Activated CD4-positive, CD25-positive, alpha-beta regulatory T cell treated with anti-CD3 and anti-CD28 coated beads, Interleukin-2, amount 50 U/mL, for 72 hours (primary cell): ENCODE measurements at places on chromosomes 7 and 10.

DNA sequence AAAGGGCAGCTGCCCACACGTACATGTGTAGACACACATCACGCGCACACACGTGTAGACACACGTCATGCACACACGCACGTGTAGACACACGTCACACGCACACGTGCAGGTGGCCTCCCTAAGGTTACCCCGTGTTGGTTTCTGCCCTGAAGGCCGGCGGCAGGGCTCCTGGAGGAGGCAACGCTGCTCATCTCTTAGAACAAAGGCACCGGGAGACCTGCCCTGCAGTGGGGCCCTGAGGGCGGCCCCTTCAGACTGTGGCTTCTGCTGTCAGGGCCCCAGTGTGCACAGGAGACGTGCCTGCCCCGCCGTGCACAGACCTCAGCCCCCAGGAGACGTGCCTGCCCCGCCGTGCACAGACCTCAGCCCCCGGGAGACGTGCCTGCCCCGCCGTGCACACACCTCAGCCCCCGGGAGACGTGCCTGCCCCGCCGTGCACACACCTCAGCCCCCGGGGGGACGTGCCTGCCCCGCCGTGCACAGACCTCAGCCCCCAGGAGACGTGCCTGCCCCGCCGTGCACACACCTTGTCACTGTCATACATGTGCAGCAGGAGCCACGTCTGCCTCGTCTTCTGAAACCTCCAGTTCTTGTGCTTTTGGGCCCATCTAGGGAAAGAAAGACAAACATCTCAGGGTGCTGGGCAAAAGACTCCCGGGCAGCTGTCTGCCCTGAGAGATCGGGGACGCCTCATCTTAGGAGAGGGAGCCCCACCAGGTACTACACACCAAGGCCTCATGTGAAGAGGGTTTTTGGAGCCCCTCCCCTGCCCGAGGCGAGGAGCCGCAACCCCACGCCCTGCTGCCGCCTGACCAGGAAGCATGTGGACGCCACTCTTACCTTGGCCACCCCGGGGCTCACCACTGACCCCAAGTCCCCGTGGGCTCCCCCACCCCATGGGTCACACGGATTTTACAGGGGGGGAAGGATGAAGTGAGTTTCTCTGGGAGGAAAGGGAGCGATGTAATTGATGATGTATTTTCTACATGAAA, 17.3 kb downstream of the CYP2W1 start:
- DNase-seq: no peak

GRCh38 chr7:151792086-151792485, 84.8 kb downstream of the PRKAG2 start:
- DNase-seq: no peak

GRCh38 chr7:157001920-157002818, 8.3 kb downstream of the MNX1 start:
- DNase-seq: no peak

- DNase-seq: no peak
Observed at GRCh38 chr10:80148166-80148805, 15.8 kb downstream of the PLAC9 start.

GRCh38 chr10:1809139-1809741, 71.9 kb upstream of the ADARB2 start:
- DNase-seq: peak; percentile 41

- DNase-seq: no peak
Observed at GRCh38 chr7:152894295-152895170, 135.0 kb downstream of the ACTR3B start.

DNA sequence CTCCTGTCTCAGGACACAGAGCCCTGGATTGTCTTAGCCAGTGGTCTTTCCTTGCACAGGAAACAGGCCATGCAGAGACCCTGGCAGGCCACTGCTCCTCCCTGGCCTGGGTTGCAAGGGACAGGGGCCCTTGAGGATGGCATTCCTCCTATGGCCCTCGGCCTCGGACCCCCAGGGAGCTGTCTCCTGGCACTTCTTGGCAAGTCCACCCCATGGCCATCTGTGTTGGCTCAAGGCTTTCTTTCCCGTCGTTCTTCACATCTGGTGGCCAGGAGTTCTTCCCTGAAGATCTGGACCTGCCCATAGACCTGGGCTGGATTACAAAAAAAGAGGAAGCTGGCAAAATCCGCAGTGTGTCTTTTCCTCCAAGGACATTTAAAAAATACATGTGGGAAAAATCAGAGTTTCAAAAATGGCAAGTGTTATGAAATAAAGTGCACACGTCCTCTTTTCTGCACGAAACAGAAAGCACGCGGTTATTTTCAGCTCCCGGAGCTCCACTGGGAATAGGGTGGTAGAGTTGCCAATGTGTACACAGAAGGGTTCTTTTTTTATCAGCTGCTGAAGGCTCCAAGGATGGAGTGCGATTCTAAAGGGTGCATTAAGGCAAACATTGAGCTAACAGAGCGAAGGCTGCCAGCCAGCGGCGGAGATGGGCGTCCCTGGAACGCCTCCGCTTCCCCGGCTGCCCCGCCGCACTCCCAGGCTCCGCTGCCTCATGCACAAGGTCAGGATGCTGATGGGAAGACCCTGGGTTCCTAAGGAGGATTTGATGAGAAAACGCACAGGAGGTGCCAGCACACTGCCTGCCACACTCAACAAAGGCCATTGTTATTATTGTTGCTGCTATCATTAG, 62.8 kb upstream of the FAM20C start:
- no peak for DNase-seq

- no peak for DNase-seq
Observed at GRCh38 chr10:100020142-100020885, 10.6 kb upstream of the DNMBP start.

- no peak for DNase-seq
Observed at GRCh38 chr10:43596546-43596945, 9.7 kb upstream of the ZNF485 start.

GRCh38 chr10:130459851-130460490, 323.8 kb downstream of the GLRX3 start:
- DNase-seq: no peak

DNA sequence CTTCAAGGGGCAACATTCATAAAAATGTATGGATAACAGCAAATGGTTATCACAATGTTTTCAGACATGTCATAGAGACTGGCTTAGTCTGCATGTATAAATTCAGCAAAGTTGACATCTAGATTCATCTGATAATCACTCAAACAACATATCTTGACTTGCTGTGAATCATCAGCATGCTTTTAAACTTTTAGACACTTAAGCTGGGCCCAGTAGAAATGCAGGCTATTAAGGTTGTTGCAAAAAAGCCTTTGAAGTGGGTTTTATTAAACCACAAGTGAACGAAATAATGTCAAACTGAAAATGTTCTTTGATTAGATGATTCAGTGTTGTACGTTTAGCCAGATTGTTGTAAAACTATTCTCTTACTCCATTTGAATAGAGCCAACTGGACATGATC, 759.6 kb downstream of the NXPH1 start:
- DNase-seq: no peak

- DNase-seq: no peak
Observed at GRCh38 chr7:96747418-96747940, 37.8 kb upstream of the SEM1 start.

DNA sequence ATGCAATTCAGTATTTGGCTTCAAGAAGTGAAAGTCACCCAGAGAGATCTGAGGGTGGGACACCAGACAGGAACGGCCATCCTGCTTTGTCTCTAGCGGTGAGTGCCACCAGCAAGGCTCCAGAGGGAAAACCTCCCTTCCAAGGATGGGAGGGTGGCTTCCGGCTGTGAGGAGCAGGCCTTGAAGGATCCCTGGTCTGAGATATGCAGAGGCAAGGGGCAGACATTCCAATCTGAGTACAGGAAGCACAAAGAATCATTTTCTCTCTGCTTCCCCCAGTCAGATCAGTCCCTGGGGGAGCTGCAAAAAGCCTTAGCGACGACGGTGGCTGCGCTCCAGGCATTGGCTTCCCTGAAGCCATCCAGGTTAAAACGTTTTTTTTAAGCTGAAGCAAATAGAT, 167.4 kb downstream of the TEX36 start:
- DNase-seq: no peak

GRCh38 chr7:10939237-10939910, 34.3 kb upstream of the PHF14 start:
- DNase-seq: no peak

- DNase-seq: no peak
Observed at GRCh38 chr10:13046851-13047528, 45.5 kb upstream of the CCDC3 start.

DNA sequence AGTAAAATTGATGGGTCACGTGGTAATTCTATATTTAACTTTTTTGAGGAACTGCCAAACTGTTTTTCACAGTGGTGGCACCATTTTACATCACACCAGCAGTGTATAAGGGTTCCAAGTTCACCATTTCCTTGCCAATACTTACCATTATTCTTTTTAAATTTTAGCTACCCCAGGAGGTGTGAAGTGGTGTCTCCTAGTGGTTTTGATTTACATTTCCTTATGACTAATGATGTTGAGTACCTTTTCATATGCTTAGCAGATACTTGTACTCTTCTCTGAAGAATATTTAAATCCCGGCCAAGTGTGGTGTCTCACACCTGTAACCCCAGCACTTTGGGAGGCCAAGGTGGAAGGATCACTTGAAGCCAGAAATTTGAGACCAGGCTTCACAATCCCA, 28.5 kb downstream of the FHIP2A start:
- DNase-seq: no peak

DNA sequence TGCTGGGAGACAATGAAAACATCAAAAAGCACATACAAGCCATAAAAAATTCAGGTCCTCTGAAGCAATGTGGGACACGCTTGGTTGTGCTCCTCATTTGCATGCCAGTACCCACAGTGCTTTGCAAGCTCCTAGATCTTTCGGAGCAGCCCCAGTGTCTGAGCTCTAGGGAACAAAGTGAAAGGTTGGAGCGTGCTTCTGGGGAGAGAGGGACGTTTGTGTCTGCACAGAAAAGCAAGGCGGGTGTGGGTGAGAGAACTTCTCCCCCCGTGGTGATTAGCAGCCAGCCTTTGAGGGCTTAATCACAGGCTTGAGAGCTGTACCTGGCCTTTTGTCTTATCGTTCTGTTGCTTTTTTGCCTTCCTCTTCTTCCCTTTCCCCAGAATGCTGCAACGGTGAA, 76.7 kb upstream of the HABP2 start:
- DNase-seq: no peak

GRCh38 chr7:100654908-100655831, 1.1 kb downstream of the ACTL6B start:
- no peak for DNase-seq

DNA sequence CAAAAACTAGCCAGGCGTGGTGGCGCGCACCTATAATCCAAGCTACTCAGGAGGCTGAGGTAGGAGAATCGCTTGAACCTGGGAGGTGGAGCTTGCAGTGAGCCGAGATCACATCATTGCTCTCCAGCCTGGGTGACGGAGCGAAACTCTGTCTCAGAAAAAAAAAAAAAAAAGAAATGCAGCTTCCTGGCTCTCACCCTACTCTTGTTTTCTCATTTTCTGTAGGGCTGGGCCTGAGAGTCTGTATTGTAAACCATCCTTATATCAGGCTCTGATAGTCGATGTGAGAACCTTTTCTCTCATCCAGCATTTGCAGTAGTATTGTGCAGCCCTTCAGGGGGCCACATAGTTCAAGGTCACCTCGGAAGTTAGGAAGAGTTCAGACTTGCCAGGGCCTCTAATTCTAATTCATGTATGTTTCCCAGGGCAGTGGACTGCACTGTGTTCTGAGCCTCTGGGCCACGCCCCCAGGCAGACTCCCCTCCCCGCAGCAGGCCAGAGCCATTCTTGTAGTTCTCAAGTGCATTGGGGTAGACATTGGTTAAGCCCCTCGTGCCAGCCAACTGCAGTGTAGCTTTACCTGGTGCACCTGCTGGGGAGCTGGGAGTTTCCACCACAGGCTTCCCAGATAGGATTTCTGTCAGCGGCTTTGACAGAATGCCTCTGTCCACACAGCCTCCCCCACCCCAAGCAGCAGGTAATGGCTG, 38.3 kb upstream of the PDCD4 start:
- DNase-seq: no peak

DNA sequence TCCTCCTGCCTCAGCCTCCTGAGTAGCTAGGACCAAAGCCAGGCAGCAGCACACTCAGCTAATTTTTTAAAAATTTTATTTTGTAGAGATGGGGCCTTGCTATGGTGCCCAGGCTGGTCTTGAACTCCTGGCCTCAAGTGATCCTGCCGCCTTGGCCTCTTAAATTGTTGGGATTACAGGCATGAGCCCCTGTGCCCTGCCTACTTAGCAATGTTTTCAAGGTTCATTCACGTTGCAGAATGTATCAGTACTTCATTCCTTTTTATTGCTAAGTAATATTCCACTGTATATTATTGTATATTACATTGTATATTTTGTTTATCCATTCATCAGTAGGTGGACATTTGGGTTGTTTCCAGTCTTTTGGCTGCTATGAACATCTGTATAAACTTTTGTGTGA, 44.2 kb downstream of the PUS7 start:
- no peak for DNase-seq

DNA sequence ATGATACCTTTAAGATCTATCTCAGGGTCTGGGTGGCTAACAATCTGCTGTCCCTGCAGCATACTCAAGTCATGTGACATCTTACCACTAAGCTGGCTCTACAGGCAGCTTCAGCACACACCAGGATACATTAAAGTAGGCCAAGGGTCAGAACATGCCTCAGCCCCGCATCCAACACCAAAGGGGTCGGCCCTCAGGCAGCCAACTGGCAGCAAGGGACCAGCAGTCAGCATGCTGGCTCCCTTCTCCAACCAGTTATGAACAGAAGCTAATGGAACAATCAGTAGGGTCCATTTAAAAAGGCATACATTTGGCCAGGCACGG, 37.1 kb downstream of the FAM53B start:
- DNase-seq: no peak

- no peak for DNase-seq
Observed at GRCh38 chr7:106140406-106141173, 28.5 kb upstream of the SYPL1 start.

DNA sequence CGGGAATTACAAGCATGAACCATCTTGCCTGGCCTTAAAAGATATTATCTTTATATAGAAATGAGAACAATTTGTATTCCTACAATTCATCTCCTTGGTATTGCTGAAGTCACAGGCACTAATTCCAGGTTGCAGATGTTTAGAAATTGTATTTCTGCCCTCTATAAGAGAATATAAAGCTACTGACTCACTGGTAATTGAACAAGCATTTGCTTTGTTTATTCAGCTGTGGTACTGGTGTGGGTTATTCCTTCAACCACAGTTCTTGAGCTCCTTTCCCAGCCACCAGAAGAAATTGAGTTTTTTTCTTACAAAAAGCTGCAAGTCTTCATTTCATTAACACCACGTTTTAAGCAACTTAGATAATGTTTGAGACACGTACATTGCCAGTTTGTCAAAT, 29.0 kb upstream of the MPP7 start:
- DNase-seq: no peak

GRCh38 chr10:11011984-11012383, 5.7 kb upstream of the CELF2 start:
- DNase-seq: no peak
